ENCODE measurements at places on chromosomes 4 and X. TPM values are rescaled to one million over a fixed set of nuclear protein-coding genes. Genes with fewer than 3 reads are reported as not detected.

DNA sequence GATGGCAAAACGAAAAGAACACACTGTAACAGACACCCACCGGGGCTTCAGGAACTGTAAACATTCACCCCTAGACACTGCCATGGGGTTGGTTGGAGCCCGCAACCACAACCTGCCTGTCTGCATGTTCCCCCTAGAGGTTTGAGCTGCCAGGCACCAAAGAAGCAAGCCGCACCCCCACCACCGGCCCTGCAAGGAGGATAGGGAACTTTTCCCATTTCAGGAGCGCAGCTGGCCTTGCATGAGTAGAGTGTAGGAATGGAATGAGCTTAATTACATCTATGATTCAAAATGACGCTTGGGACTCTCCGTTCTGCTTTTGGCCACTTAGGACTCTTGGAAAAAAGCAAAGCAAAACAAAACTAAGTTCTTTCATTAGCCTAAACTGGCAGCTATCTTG lies 243.6 kb upstream of the CTSO start:
- no peaks in the 10 kb centered on the region for H3K36me3 ChIP-seq
- H3K27ac ChIP-seq, result no peak overlapping the region
- H3K4me1 ChIP-seq, result no peaks in the 10 kb centered on the region
- no peaks in the 10 kb centered on the region for H3K27me3 ChIP-seq

GRCh38 chr4:36326476-36327029 lies 45.1 kb downstream of the DTHD1 start:
- no peaks in the 10 kb centered on the region for H3K36me3 ChIP-seq
- H3K27ac ChIP-seq, result no peak overlapping the region
- no peak overlapping the region for H3K4me3 ChIP-seq
- DNase-seq, result no peak
- no peaks in the 10 kb centered on the region for H3K27me3 ChIP-seq

IL13RA2 gene
- total RNA-seq, result 2.8 TPM

SSX2 gene
- not detected for total RNA-seq

TAF7L gene
- total RNA-seq, result not detected

PABPC1L2A gene
- total RNA-seq, result not detected
